ENCODE measurements at places on chromosomes 12 and 14. TPM values are rescaled to one million over a fixed set of nuclear protein-coding genes. Genes with fewer than 3 reads are reported as not detected.

The KIF26A gene
- total RNA-seq = 0.17 TPM

DNA sequence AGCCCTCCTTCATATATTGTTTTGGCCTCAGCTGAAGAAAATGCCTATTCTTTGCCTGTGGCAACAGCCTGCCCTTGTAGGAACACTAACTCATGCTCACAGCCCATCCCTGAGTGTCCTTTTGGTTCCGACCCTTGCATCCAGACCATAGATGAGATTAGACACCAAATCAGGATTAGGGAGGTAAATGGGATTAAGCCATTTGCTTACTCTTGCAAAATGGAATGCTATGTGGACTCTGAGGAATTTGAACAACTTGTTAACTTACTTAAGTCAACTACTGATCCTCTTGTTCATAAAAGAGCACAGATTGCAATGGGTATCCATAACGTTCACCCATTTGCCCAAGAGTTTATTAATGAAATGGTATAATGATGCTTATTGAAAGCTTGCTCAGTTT is 27.3 kb downstream of the TSHR start:
- H3K36me3 ChIP-seq = peaks cover 2% of the 10 kb centered on the region
- no peak overlapping the region for H3K27ac ChIP-seq
- DNase-seq = no peak
- H3K4me1 ChIP-seq = peaks cover 27% of the 10 kb centered on the region
- no peak overlapping the region for H3K4me3 ChIP-seq

The LIN7A gene
- total RNA-seq = 2.1 TPM

DNA sequence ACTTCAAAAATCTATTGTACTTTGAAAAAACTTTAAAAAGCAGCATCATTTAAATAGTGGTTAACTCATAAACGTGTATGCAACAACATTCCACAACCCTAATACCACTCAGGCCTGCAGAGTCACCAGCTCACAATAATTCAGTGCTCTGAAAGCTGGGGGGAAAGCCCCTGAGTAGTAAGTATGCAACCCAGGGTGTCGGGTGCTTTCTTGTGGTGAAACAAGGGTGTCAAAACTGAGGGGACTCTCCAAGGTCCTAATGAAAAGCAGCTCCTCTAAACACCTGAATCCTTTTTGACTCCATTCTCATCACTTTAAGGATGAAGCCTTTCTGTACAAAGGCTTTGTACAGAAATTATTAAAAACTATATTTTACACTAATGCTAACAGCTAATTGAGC is 33.7 kb downstream of the FGFR1OP2 start:
- H3K4me3 ChIP-seq = peak overlapping the region; percentile 24
- no peaks in the 10 kb centered on the region for H3K27me3 ChIP-seq
- H3K4me1 ChIP-seq = peaks cover 24% of the 10 kb centered on the region

GRCh38 chr12:8045952-8046944 is 13.7 kb downstream of the FOXJ2 start:
- H3K4me1 ChIP-seq = peaks cover 18% of the 10 kb centered on the region
- peak; percentile 65 for DNase-seq
- no peak overlapping the region for H3K27ac ChIP-seq
- H3K27me3 ChIP-seq = no peaks in the 10 kb centered on the region
- H3K36me3 ChIP-seq = peaks cover 47% of the 10 kb centered on the region

- DNase-seq = no peak
- no peaks in the 10 kb centered on the region for H3K36me3 ChIP-seq
- no peak overlapping the region for H3K27ac ChIP-seq
These were observed 1882.8 kb upstream of the SEL1L start for GRCh38 chr14:83416476-83416875.

DNA sequence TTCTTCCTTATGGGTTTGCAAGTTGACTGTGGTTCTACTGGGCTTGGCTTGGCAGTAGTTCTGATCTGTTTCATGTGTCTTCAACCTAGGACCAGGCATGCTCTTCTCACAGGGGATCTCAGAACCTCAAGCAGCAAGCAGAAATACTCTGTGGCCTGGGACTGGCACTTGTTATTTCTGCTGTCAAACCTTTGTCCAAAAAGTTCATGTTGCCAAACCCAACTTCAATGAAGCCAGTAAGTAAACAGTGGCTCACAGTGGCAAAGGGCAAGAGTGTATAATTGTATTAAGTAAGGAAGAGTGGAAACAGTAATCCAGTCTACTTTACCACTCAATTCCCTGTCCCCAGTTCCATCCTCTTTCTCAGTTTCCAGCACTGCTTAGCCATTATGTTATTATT is 15.7 kb upstream of the HMGA2 start:
- no peak overlapping the region for H3K4me3 ChIP-seq
- no peak for DNase-seq
- peaks cover 9% of the 10 kb centered on the region for H3K27me3 ChIP-seq
- H3K36me3 ChIP-seq = no peaks in the 10 kb centered on the region
- no peak overlapping the region for H3K27ac ChIP-seq

GRCh38 chr14:31371646-31372045 is 48.7 kb downstream of the HEATR5A start:
- peaks cover 24% of the 10 kb centered on the region for H3K36me3 ChIP-seq
- peak overlapping the region; percentile 30 for H3K4me3 ChIP-seq
- H3K27me3 ChIP-seq = no peaks in the 10 kb centered on the region
- DNase-seq = no peak

DNA sequence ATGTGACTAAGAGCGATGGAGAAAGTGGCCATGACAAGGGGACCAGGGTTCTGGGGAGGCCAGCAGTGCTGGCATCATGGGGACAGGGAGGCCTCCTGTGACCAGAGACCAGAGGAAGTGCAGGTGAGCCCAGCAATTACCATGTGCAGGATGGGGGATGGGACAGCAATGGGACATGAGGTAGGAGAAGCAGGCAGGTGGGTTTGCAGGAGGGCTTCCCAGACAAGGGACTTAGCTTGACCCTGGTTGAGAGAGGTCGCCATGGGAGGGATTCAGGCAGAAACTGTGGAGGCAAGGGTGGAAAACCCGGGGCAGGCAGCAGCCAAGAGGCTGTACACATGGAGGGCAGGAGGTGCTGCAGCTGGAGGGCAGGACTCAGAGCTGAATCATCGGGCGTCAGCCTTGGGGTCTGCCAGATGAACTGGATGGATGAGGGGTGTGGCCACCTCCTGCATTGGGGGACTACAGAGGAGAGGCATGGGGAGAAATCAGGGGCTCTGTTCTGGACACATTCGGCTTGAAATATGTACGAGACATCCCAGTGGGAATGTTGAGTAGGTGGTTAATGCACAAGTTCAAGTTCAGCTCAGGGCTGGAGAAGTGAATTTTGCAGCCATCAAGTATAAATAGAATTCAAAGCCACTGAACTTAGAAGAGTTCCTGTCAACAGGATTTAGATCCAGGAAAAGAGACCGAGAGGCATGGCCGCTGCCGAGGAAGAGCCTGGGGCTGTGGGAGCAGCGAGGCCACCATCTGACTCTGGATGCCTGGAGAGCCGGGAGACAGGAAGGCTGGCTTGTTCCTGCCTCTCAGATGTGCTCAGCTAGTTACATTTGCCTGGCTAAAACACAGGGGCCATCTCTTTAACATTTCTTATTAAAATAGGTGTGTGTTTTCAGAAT is 36.6 kb downstream of the SFSWAP start:
- H3K27ac ChIP-seq = peak overlapping the region; percentile 45
- no peaks in the 10 kb centered on the region for H3K4me1 ChIP-seq
- DNase-seq = no peak

- H3K27me3 ChIP-seq = no peaks in the 10 kb centered on the region
- no peak for DNase-seq
- no peaks in the 10 kb centered on the region for H3K36me3 ChIP-seq
- no peak overlapping the region for H3K4me3 ChIP-seq
- H3K27ac ChIP-seq = no peak overlapping the region
- no peaks in the 10 kb centered on the region for H3K4me1 ChIP-seq
These were observed 240.8 kb downstream of the DACT1 start for GRCh38 chr14:58878439-58879139.

DNA sequence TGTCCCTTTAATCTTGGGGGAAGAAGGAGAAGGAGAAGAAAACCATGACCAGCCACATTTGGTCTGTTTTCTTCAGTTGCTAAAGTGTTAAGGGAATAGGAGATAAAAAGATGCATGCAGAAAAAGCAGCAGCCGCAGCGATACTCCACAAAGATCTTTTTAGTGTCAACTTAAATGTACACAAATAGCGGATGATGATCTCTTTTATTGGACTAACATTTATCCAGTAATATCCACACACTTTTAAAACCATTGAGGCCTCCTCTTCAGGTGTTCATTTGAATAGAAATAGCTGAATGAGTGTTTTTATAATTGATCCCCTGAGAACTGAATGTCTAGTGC is 83.5 kb downstream of the PAPOLA start:
- no peak overlapping the region for H3K4me3 ChIP-seq
- no peak for DNase-seq
- H3K27me3 ChIP-seq = peaks cover 23% of the 10 kb centered on the region
- H3K36me3 ChIP-seq = no peaks in the 10 kb centered on the region
- no peak overlapping the region for H3K27ac ChIP-seq
- no peaks in the 10 kb centered on the region for H3K4me1 ChIP-seq

- H3K36me3 ChIP-seq = no peaks in the 10 kb centered on the region
- no peak overlapping the region for H3K4me3 ChIP-seq
- no peak for DNase-seq
- no peak overlapping the region for H3K27ac ChIP-seq
- H3K4me1 ChIP-seq = peaks cover 15% of the 10 kb centered on the region
These were observed 69.6 kb upstream of the CAPRIN2 start for GRCh38 chr12:30824311-30824710.

- peaks cover 5% of the 10 kb centered on the region for H3K36me3 ChIP-seq
- H3K27me3 ChIP-seq = no peaks in the 10 kb centered on the region
- H3K4me1 ChIP-seq = peaks cover 39% of the 10 kb centered on the region
These were observed 32.3 kb downstream of the PROX2 start for GRCh38 chr14:74843653-74844052.

DNA sequence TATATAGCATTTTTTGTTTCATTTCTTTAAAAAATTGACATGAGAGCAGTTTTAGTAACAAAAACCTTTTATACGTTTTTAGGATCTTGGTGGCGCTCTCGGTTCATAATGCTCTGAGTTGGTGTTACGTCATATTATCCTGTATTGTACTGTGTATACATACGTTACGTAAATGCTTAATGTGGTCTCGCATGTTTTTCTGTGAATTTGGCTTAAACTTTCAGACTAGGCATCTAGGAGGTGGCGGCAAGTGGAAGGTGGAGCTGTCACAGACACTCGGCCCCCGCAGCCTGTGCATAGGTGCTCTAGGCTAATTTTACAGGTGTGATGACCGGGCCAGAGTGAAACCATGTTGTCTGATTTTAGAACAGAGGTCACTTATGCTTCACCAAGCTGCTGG is 60.0 kb downstream of the PPP2R5C start:
- no peaks in the 10 kb centered on the region for H3K27me3 ChIP-seq
- H3K36me3 ChIP-seq = peaks cover 23% of the 10 kb centered on the region
- H3K4me1 ChIP-seq = peaks cover 87% of the 10 kb centered on the region

GRCh38 chr12:91604897-91605296 is 422.3 kb upstream of the DCN start:
- no peak for DNase-seq
- no peak overlapping the region for H3K27ac ChIP-seq
- H3K27me3 ChIP-seq = no peaks in the 10 kb centered on the region
- H3K36me3 ChIP-seq = no peaks in the 10 kb centered on the region
- H3K4me1 ChIP-seq = no peaks in the 10 kb centered on the region

DNA sequence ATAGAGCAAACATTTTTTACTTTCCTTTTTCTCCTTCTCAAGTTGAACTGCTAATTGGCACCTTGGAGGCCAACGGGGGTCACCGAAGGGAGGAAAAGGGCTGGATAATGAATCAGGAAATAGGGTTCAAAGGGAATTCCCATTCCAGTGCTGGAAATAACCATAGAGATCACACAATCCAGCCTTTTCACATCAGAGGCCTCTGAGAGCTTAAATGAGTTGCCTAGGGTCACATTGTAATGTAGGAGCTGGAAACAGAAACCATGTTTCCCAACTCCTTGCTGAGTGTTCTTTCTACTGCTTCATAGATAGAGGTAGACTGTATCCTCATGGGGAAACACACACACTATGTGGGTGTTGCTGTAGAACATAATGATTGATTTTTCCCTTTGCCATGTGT is 60.6 kb upstream of the DDHD1 start:
- no peaks in the 10 kb centered on the region for H3K36me3 ChIP-seq
- no peak for DNase-seq
- no peaks in the 10 kb centered on the region for H3K27me3 ChIP-seq

The AQP2 gene
- not detected for total RNA-seq

- peaks cover 22% of the 10 kb centered on the region for H3K27me3 ChIP-seq
- no peak for DNase-seq
- no peak overlapping the region for H3K4me3 ChIP-seq
- H3K36me3 ChIP-seq = peaks cover 5% of the 10 kb centered on the region
- H3K27ac ChIP-seq = no peak overlapping the region
- H3K4me1 ChIP-seq = peaks cover 18% of the 10 kb centered on the region
These were observed 5.0 kb upstream of the ALDH2 start for GRCh38 chr12:111761706-111762105.

- H3K4me1 ChIP-seq = no peaks in the 10 kb centered on the region
- no peak for DNase-seq
- H3K36me3 ChIP-seq = no peaks in the 10 kb centered on the region
These were observed 29.6 kb upstream of the OR5AU1 start for GRCh38 chr14:21185491-21185890.

DNA sequence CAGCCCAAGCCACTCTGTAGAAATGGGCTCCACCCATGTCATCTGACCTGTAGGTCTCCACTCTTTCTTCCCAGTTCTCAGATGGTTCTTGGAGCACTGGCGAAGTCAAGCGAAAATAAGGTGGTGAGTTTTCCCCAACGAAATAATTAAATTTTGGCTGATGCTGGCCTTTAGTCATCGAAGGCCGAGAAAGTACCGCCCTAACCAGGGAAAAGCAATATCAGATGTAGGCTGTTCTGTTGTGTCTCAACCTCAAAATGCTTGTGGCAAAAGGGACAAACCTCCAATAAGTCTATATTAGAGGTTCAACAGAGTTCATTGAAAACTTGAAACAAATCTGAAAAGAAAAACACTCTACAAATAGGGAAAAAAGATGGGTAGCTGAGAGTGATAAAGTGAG is 48.6 kb upstream of the BCAT1 start:
- no peak overlapping the region for H3K27ac ChIP-seq
- no peak overlapping the region for H3K4me3 ChIP-seq
- H3K4me1 ChIP-seq = no peaks in the 10 kb centered on the region

- H3K27ac ChIP-seq = peak overlapping the region; percentile 70
- peaks cover 58% of the 10 kb centered on the region for H3K4me1 ChIP-seq
- no peaks in the 10 kb centered on the region for H3K27me3 ChIP-seq
- H3K36me3 ChIP-seq = peaks cover 46% of the 10 kb centered on the region
- no peak overlapping the region for H3K4me3 ChIP-seq
These were observed 5.5 kb downstream of the ERP29 start for GRCh38 chr12:112018571-112019237.

The ABCC9 gene
- not detected for total RNA-seq

The NXPH4 gene
- 0.49 TPM for total RNA-seq

DNA sequence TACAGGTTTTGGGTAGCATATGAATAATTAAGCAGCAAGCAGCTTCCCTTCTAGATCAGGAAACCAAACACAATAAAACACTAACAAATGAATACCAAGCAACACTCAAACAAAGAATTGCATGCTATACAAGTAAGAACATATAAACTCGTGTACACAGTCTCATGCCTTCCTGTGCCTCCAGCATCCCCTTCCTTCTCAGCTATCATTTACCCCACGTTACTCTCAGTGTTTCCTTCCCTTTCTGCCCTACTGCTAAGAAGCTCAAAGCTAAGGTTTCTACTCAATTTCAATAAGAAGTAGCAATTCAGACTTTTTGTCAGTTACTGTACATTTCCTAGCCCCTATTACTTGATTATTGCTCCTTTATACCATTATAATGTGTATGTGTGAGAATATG is 81.0 kb downstream of the DUSP16 start:
- peaks cover 61% of the 10 kb centered on the region for H3K36me3 ChIP-seq
- H3K27me3 ChIP-seq = no peaks in the 10 kb centered on the region
- no peak for DNase-seq
- peak overlapping the region; percentile 93 for H3K27ac ChIP-seq
